Activated effector memory CD4-positive, alpha-beta T cell treated with anti-CD3 and anti-CD28 coated beads, Interleukin-2, amount 50 U/mL, for 16 hours (primary cell): ENCODE measurements at places on chromosomes 6 and 20.

DNA sequence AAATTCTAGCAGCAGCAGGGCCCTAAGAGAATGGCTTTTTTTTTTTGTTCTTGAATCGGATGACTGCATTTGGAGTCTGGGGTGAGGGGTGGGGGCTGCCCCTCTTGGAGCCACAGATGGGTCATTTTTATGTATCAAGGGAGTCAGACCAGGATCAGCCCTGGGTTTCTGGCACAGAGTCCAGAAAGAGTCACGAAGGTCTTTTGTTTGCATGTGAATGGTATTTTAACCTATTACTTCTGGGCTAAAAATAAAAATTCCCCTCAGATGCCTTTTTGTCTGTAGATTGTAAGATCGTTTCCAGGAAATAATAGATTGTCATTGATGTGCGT lies 72.5 kb downstream of the PHACTR3 start:
- no peak for DNase-seq

DNA sequence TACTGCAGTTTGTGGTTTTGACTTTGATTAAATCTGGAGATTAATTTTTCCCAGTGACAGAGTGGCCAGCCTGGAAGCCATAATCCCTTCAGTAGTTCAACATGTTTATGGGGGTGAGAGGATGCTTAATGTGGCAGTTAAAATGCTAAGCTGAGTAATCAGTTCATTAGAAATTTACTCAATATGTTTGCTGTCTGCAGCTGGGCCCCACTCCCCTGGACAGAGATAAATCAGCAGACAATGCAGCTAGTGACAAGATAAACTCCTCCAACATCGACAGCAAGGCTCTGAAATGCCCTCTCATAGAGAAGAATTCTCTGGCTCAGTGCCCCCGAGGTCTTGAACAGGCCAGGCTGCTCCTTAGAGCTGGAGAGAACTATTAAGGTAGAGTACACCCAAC lies 101.9 kb downstream of the LRFN2 start:
- no peak for DNase-seq

DNA sequence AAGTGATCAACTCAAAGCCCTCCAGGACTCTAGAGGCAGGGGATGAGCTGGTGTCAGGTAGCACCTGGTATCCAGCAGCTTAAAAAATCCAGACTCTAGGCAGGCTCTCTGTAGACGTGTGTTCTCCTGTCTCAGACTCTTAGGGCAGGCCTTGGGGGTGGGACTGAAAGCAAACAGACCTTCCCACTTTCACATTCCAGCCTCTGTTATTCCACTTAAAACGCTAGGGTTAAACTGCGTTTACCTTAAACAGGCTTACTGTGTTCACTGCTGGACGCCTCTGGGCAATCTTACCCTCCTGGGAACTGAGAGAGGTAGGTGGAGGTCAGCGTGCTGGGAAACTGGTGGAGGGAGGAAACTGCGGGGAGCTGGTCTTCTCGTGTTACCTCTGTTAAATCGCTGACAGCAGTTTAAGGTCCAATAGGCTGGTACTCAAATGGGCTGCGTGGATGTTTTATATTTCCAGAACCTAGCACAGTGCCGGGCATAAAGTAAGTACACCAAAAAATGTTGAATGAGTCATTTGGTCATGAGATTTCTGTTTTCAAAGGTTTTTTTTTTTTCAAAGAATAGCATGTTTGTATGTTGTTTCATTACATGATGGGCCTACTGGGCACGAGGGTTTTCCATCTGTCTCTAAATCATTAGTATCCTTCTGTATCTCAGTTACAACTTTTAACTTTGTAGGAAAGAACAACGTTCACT lies at the start of gene GCNT2:
TSS of gene GCNT2 (plus strand) at position 248 of the 705 bp plus-strand sequence. CDS start 7,561 bp downstream, outside the sequence.
- DNase-seq, result no peak

DNA sequence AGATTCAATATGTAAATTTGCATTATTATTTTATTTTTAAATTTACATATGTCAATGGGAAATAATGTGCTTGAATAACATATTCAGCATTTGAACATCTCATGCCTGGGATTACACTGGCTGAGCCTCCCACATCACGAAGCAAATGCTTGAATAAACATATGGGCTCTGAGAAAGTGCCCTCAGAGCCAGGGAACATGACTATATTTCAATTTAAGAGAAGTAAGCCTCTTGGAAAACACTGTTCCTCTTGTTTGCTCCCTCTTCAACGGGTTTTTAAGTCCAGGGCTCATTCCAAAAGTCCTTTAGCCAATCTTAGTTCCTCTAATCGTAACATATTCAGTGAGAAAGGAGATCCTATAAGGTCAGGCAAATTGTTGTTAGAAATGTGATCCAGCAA lies 122.0 kb downstream of the GMPR start:
- no peak for DNase-seq

DNA sequence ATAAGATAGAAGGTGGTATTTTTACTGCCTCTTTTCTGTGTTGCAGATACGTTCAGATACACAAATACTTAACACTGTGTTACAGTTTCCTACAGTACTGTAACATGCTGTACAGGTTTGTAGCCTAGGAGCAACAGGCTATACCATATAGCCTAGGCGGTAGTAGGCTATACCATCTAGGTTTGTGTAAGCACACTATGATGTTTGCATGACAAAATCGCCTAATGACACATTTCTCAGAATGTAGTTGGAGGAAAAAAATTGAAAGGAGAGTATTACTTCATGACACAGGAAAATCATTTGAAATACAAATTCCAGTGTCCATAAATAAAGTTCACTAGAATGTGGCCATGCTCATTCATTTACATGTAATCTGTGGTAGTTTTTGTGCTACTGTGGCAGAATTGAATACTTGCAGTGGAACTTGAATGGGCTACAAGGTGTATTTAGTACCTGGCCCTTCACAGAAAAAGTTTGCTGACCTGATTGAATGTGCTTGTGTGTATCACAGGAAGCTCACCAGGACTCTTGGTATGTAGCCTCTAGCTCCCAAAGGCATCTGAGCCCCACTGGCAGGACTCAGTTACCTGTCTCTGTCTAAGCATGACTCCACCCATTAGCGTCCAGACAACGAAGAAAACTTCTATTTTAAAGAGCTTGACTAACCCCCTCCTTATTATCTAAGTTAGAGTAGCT lies 18.8 kb downstream of the TOP1 start:
- no peak for DNase-seq

DNA sequence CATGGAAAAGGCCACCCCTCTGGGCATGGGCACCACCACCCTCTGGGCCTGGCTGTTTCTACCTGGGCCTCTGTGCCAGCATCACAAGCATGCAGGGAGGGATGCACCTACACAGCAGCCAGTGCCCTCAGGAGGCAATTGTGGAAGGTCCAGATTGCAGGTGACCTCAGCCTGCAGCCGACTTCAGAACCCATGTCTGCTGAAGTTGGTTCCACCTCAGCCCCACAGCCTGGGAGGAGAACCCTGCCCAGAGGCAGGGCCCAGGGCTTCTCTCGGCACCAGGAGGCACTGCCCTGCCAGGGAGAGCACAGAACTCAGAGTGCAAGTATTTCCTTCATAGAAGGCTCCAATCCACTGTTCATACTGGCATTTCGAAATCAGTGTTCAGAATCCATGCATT lies 149.8 kb downstream of the TTLL2 start:
- peak; percentile 47 for DNase-seq

- DNase-seq, result no peak
Observed at GRCh38 chr6:44261581-44261980, 3.8 kb downstream of the NFKBIE start.

GRCh38 chr20:4160761-4161305 lies 145.5 kb upstream of the RNF24 start:
- DNase-seq, result peak; percentile 66

- no peak for DNase-seq
Observed at GRCh38 chr6:143859891-143860660, 4.2 kb upstream of the ZC2HC1B start.

DNA sequence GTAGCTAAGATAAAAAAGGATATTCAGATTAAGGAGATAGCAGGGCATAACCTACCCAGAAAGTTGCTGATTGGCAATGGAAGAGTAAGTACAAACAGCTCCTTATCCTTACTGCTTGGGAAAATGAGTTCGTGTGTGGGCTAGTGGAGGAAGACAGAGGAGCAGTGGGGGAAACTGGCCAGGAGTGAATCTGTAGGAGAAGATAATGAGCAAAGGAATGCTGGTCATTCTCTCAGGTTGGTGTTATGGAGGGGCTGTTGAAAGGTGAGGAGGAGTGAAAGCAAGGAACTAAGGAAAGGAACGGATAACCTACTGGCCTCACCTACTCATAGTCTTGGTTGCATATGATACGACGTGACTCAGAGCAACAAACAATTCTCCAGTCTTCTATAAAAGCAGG lies 7.3 kb upstream of the GJB7 start:
- no peak for DNase-seq
